ENCODE measurements at places on chromosomes 3 and 15.

DNA sequence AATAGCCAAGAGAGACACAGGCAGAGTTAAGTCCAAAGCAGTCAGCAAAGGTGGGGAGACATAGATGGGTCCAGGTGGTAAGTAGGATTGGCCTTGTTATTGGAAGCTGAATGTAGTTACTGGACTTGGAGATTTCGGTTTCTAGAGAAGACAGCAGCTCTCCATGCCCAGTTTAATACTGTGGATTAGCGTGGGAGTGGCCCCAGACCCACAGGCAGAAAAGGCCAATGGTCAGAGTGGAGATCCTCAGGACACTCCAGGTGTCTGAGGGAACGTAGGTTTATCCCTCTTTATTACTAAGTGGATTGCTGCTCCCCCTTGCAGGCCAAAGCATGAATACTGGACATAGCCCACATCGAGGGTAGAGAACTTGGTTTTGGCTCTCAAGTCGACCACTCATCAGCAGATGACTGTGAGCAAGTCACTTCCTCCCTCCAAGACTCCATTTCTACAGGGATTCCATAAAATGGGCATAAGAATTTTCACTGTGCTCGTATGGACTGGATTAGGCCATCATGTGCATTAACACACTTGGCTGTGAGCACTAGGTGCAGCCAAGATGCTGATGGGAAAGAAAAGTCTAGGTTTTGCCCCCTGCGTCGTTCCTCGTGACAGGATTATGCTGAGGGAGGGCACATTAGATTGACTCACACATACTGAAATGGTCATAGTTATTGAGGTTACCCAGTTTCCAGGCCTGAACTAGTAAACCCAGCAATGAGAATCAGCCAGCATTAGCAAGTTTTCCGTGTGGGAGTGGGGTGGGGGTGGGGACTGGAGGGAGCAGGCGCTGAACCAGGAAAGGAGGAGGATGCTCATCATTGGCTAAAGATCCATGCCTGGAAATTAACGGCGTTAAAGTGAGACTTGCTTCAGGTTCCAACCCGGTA is 225.2 kb upstream of the TPRG1 start:
- no peak for DNase-seq

GRCh38 chr3:159928666-159929065 is 60.0 kb upstream of the IL12A start:
- DNase-seq: peak; percentile 100

- peak; percentile 21 for DNase-seq
These were observed 38.5 kb downstream of the C3orf62 start for GRCh38 chr3:49238274-49239127.

DNA sequence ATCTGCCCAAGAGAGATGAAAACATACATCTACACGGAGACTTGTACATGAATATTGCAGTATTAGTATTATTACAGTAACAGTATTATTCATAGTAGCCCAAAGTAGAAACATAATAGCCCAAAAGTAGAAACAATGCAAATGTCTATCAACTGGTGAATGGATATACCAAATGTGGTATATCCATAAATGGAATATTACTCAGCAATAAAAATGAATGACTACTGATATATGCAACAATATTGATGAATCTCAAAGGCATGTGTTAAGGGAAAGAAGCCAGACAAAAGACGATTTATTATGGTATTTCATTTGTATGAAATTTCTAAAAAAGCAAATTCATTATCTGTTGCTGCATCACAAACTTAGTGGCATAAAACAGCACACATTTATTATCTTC is 23.5 kb upstream of the ZNF639 start:
- no peak for DNase-seq

- peak; percentile 24 for DNase-seq
These were observed 165.2 kb downstream of the ISL2 start for GRCh38 chr15:76501726-76502125.

- no peak for DNase-seq
These were observed 342.5 kb downstream of the SHQ1 start for GRCh38 chr3:72505539-72506405.

DNA sequence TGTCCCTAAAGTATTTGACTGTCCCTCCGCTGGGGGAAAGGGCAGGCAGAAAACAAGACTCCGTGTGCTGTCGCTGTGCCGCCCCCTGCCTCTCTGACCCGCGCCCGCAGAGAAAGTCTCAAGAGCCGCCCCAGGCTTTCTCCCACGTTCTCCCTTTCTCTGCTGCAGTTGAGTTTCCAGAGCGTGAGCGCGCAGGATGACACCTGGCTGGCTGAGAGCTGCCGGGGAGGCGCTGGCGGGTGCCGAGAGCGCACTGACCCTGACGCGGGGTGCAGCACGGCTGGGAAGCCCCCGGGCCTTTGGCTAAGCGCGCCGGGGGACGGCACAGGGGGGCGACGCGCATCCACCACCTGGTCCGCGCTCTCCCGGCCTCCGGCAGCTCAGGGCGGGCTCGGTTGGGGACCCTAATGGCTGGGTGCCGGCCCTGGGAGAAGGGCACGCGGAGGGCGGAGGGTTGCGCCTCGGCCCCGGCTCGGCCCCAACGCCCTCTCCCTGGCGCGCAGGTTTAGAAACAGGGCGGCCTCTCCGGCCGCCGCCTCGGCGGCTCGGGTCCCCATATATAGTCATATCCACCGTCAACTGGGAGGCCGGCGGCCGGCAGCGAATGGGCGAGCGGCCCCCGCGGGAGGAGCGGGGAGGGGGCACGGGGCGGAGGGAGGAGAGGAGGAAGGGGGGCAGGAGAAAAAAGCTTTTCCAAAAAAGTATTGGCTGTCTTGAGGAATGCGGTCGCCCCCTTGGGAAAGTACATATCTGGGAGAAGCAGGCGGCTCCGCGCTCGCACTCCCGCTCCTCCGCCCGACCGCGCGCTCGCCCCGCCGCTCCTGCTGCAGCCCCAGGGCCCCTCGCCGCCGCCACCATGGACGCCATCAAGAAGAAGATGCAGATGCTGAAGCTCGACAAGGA is at the start of gene TPM1:
Gene TPM1 (plus strand): TSS at position 774 of the 903 bp plus-strand sequence. CDS start 83 bp downstream, at position 857.
- DNase-seq: peak; percentile 98

- DNase-seq: no peak
These were observed 28.2 kb upstream of the OR4F6 start for GRCh38 chr15:101775136-101775535.

GRCh38 chr3:105842449-105842848 is 26.4 kb downstream of the CBLB start:
- no peak for DNase-seq

DNA sequence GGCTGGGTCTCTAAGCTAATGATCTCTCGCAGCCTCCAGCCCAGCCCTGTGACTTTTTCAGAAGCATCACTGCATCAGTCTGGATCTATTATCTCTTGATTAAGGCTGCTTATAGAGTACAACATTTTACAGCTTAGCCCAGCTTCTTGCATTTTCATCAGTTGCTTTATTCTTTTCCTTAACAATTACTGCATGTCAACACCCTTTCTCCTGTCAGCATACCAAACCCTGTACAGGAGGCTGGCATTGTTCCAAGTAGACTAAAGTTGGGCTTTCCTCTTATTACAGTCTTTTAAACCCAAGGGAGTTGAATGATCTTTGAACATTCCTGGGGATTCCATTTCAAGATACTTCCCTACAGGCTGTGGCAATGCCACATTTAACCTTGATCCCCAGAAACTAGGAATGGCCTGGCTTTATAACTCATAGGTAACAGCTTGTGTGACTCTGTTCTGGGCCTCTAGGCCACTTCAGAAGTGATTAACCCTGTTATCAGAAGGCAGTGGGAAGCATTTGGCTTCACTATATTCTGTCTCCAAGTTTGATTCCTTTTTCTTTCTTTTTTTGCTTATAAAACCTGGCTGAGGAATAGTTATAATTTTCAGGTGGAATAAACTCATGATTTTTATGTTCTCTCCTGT is 182.9 kb downstream of the KCNMB2 start:
- DNase-seq: peak; percentile 31

GRCh38 chr3:31758322-31758965 is 222.6 kb downstream of the OSBPL10 start:
- DNase-seq: no peak
